ENCODE measurements at places on chromosomes 3 and 15. TPM values are rescaled to one million over a fixed set of nuclear protein-coding genes. Genes with fewer than 3 reads are reported as not detected.

GRAMD1C gene
- total RNA-seq, result 12.6 TPM

KIF7 gene
- total RNA-seq, result 16.4 TPM

CDHR4 gene
- 0.06 TPM for total RNA-seq

FAM107A gene
- 0.99 TPM for total RNA-seq

CCR8 gene
- total RNA-seq, result not detected

LMLN gene
- 8.3 TPM for total RNA-seq

ITGA11 gene
- 43.8 TPM for total RNA-seq

TBL1XR1 gene
- total RNA-seq, result 210 TPM

CHRNA7 gene
- total RNA-seq, result 5.3 TPM

LIPC gene
- total RNA-seq, result 1.5 TPM

PLA2G4D gene
- not detected for total RNA-seq

MFGE8 gene
- 104 TPM for total RNA-seq

MRPL47 gene
- total RNA-seq, result 37.3 TPM

MCTP2 gene
- 1.2 TPM for total RNA-seq

CD86 gene
- not detected for total RNA-seq

ST3GAL6 gene
- total RNA-seq, result 4.9 TPM

SV2B gene
- total RNA-seq, result not detected

CFAP161 gene
- not detected for total RNA-seq

PPP2R3A gene
- total RNA-seq, result 6.7 TPM

STARD5 gene
- total RNA-seq, result 5.4 TPM

KLHL40 gene
- not detected for total RNA-seq

DPPA2 gene
- total RNA-seq, result not detected

TGM5 gene
- total RNA-seq, result not detected

All from aortic smooth muscle cell (primary cell).